ENCODE measurements at places on chromosomes 16 and 17.

- no peak for DNase-seq
Measured at GRCh38 chr17:81513372-81513752, 763 bp upstream of the ACTG1 start.

DNA sequence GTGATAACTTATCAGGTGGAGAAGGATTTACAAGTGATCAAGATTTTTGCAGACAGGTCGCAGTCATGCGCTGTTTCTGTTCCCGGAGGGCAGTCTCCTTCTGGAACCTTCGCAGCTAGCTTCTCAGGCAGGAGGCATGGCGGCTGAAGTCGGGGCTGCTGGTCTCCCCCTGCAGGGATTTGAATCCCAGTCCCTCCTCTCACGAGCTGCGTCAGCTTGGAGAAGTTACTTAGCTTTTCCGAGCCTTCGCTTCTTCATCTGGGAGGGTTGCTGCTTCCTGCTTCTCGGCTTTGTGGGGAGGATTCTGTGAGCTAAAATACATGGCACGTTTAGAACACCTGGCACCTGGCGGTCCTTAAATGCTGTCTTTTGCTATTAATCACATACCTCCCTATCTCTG lies 287.8 kb upstream of the FOXF1 start:
- DNase-seq, result no peak

GRCh38 chr17:45001310-45001709 lies 33.2 kb upstream of the C1QL1 start:
- DNase-seq, result no peak

GRCh38 chr16:62926121-62926801 lies 890.0 kb upstream of the CDH8 start:
- DNase-seq, result no peak

GRCh38 chr17:82709024-82709675 lies 7.4 kb upstream of the FN3KRP start:
- DNase-seq, result no peak

- no peak for DNase-seq
Measured at GRCh38 chr17:7262935-7263800, 890 bp upstream of the CLDN7 start.

DNA sequence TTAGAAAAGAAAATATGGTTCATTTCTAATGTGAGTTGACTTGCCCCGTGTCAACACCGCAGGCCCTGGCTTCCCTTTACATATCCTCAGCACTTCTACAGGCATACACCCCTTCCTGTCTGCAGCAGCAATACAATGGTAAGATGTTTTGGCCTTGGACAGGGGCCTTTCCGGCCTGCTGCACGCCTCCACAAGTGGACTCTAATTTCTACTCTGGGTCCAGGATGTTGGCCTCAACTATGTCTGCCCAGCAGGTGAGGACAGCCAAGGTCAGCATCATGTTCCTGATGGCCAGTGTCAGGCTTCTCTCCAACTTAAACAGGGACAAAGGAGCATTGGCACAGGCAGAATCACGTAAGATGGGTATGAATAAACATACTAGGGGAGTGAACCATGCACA lies 11.0 kb downstream of the C17orf67 start:
- no peak for DNase-seq

- no peak for DNase-seq
Measured at GRCh38 chr16:61823326-61823725, 212.9 kb downstream of the CDH8 start.

GRCh38 chr16:65867276-65867960 lies 499.1 kb upstream of the CDH5 start:
- no peak for DNase-seq

- no peak for DNase-seq
Measured at GRCh38 chr17:78408476-78409050, 30.1 kb downstream of the PGS1 start.

DNA sequence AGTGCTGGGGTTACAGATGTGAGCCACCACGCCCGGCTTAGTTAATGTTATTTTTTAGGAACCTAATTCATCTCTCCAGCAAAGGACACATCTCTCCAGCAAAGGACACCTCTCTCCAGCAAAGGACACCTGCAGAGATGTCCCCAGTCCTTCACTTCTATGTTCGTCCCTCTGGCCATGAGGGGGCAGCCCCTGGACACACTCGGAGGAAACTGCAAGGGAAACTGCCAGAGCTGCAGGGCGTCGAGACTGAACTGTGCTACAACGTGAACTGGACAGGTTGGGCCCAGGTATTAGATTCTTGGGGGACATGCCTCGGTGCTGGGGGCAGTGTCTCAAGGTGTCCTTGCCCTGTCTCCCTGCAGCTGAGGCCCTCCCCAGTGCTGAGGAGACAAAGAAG lies 4.7 kb downstream of the PFAS start:
- no peak for DNase-seq

GRCh38 chr17:6456914-6457687 lies 12.8 kb downstream of the PIMREG start:
- DNase-seq, result no peak

GRCh38 chr17:75250009-75250471 lies 11.4 kb downstream of the GGA3 start:
- DNase-seq, result no peak

DNA sequence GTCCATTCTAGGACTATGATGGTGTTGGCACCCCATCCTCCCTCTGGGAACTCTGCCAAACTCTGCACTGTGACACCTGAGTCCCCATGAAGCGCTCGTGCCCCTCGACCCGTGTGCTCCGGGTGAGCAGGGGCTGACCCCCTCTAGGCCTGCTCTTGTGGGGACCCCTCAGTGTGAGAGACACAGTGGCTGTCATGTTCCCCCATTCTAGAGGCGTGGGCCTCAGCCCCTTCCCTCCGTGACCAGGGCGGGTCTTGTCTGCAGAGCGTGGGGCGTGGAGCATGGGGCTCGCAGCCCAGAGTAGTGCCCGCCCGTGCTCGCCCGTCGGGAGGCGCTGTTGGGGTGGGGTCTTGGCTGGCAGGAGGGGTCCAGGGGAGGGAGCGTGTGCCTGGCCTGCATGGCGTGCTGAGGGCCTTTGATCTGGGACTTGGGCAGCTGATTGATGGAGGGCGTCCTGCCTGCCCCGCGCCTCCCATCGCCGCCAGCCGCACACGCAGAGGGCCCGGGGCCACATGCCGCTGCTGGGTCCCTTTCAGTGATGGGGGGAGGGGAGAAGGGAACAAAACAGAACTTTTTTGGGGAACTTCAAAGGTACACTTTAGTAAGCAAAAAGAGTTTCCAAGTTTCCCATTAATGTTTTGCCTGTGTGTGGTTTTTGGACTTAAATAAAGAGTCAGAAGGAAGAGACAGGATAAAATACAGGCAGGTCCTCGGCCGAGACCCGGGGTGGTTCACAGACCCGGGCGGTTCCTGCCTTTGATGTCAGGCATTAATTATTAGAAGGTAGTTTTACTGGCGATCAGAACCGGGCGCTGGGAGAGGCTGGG lies 22.5 kb downstream of the CENPX start:
- DNase-seq, result no peak

DNA sequence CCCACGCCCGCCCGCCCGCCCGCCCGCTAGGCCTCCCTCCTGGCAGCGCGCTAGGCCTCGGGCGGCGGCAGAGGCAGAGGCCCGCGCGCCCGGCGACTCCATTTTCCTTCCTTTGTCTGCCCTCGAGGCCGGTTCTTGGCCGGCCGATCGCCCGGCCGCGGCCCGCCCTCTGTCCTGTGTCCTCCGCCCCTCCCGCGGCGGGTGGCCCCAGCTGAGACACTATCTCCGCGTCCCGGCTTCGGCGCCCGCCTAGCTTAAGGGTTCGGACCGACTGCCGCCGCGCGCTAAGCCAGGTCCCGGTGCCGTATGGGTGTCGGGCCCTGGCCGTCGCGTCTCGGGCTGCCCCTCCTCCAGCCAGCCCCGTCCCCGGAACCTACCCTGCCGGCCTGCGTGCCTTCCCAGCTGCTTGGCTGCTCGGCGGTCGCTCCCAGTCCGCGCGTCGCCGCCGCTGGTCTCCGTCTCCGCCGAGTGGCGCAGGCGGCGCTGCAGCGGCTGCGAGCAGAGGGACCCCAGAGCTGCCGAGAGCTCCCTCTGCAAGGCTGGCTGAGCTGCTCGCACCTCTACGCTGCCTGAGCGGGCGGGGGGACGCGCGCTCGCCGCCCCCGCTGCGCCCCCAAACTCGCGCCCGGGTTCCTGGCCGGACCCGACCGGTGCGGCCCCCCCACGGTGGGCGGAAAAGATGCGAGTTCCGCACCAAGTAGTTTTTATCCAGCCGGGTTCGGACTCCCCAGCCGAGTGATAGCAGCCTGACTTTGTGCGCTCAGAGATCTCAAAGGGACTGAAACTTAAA lies 787 bp downstream of the CTCF start:
- no peak for DNase-seq

DNA sequence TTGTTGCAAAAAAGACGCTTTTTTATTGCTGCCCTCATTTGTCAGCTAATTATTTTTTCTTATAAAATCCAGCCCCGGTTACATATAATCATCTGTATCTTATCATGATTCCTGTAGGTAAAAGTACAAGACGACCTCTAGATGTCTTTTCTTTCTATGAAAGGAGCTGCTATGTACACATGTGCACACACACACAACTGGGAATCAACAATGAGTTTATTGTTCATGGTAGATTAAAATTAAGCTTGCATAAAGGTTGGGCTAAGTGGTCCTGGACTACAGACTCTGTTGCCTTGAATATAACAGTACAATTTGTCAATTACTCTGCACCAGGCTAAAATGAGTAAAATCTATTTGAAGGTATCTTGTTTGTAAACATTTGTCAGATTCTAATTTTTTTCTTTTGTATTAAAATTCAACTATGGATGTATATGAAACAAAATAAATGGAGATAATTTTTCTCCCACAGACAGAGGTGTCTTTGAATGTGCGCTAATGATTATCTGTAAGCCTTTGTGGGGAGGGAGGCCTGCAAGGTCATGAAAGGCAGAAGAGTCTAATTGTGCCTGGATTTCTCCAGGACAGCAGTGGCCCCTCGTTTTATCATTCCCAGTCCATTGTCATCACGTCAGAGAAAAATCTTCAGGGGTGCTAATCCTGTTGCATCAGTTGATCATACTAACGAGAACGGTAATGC lies 13.4 kb downstream of the C17orf58 start:
- DNase-seq, result no peak

GRCh38 chr16:56019274-56019673 lies 144.1 kb upstream of the CES5A start:
- DNase-seq, result no peak

DNA sequence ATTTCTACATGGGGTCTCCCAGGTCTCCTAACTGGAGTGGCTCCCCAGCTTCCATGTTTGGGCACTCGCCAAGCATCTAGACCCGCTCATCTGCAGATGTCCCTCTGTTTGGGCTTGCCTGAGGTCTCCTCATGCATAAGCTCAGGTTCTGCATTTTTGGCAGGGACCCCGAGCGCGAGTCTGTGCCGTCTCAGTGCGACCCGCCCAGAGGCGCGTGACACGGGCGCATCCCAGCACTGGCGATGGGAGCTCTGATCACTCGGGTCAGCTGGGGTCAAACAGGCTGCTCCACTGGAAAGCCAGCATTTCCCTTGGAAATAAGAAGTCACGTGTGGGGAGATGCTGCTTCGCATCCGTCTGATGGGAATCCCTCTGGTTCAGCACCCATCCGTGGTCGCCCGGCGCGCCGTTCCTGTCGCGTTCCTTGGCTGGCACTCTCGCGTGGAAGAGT lies 56.9 kb upstream of the FASN start:
- DNase-seq, result no peak

DNA sequence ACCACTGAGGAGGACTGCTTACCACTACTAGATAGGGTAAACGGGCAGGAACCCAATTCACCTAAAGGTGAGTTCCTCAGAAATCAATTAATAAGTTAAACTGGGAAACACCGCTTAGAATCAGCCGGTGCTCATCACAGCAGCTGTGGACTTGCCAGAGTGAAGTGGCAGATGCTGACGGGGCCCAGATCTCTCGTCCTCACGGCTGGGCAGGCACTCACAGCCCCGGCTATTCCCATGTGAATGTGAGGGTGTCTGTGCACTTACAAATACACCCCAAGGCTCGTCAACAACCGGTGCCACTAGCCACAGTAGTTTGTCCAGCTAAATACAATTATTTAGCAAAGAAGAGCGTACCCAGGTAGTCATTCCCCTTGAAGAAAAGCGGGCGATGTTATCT lies 29.7 kb downstream of the MBTPS1 start:
- DNase-seq, result no peak

- DNase-seq, result peak; percentile 42
Measured at GRCh38 chr17:82781894-82782274, 30.0 kb downstream of the TBCD start.

GRCh38 chr17:21282231-21282630 lies 2.3 kb upstream of the MAP2K3 start:
- no peak for DNase-seq

- DNase-seq, result no peak
Measured at GRCh38 chr16:84029297-84030047, 13.1 kb downstream of the SLC38A8 start.

DNA sequence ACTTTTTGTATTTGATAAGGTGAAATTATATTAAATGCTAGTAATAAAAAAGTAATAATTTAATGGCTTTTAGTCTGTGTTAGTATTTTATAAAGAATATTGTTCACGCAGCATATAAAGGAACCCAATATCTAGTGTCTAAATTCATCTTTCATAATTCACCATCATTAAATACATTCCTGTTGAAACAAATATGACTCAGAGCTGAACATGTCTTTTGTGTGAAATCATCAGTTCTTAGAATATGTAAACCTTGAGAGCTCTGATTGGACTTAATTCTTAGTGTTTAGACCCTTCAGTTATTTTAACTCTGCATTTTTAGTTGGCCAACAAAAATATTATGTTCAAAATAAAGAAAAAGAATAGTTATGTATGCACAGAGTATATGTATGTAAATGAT lies 71.8 kb downstream of the ABHD15 start:
- DNase-seq, result no peak

DNA sequence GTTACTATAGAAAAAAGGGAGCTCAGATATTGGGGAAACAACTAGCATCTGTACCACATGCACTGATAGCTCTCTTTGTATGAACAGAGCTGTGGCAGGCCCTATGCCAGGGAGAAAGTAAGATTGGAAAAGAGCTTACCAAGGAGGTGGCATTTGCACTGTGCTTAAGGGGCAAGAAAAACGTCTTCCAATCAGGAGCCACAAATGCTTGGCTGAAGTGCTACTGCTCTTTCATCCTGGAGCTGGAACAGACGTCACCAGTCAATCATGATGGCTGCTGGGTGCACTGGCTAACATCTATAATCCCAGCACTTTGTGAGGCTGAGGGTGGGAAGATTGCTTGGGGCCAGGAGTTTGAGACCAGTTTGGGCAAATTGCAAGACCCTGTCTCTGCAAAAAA lies 218.5 kb downstream of the SEC14L1 start:
- no peak for DNase-seq

DNA sequence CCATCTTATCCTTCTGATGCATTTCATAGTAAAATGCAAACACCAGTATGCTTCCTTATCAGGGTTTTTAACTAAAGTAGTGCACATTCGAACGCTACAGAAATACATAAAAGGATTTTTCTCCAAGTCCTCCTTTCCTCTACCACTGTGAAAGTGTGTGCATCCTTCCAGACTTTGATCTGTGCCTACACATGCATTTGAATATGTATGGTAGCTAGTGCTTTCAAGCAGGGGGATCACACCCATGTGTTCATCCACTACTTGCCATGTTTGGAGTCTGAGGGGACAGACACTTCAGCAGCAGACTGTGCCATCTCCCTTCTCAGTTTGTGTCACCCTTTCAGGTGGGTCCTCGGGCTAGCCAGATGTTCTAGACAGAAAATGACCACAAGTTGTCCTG lies 14.9 kb downstream of the LDHD start:
- DNase-seq, result no peak

GRCh38 chr17:76909971-76910760 lies 42.0 kb downstream of the MGAT5B start:
- no peak for DNase-seq

GRCh38 chr16:11949527-11949926 lies 7.7 kb upstream of the NPIPB2 start:
- no peak for DNase-seq

- DNase-seq, result no peak
Measured at GRCh38 chr17:52758481-52758880, 600.0 kb upstream of the CA10 start.

All from esophagus squamous epithelium (tissue), 5 donors.